ENCODE measurements at places on chromosomes 3 and 15.

GRCh38 chr3:14540821-14541385 lies 761 bp upstream of the GRIP2 start:
- DNase-seq: no peak

GRCh38 chr3:9384141-9384828 lies 13.1 kb upstream of the SETD5 start:
- no peak for DNase-seq

- DNase-seq: no peak
Observed at GRCh38 chr3:16124636-16125035, 49.8 kb upstream of the GALNT15 start.

GRCh38 chr15:33218071-33218491 lies 23.6 kb upstream of the FMN1 start:
- DNase-seq: no peak

GRCh38 chr3:35857004-35857403 lies 217.7 kb downstream of the ARPP21 start:
- DNase-seq: no peak

DNA sequence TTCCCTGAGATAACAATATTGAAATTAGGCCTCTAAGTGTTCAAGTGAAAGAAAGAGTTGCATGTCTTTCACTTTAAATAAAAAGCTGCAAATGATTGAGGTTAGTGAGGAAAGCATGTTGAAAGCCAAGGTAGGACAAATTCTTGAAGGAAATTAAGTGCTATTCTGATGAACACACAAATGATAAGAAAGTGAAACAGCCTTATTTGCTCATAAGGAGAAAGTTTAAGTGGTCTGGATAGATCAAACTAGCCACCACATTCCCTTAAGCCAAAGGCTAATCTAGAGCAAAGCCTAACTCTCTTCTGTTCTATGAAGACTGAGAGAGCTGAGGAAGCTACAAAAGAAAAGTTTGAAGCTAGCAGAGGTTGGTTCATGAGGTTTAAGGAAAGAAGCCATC lies 36.1 kb downstream of the CRTC3 start:
- no peak for DNase-seq

DNA sequence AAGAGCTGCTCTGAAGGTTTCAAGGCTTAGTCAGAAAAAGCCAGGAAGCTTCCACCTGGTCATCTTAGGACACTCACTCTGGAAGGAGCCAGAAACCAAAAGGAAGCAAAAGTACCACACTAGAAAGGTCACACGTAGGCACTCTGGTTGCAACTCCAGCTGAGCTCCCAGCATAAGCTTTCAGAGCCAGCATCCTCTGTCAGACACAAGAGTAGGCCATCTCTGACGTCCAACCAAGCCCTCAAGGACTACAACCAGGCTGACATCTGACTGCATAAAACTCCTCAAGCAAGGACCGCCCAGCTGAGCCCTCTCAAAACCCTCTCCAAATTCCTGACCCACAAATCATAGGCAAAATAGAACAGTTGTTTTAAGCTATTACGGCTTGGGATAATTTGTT lies 12.8 kb downstream of the SH3BP5 start:
- no peak for DNase-seq

DNA sequence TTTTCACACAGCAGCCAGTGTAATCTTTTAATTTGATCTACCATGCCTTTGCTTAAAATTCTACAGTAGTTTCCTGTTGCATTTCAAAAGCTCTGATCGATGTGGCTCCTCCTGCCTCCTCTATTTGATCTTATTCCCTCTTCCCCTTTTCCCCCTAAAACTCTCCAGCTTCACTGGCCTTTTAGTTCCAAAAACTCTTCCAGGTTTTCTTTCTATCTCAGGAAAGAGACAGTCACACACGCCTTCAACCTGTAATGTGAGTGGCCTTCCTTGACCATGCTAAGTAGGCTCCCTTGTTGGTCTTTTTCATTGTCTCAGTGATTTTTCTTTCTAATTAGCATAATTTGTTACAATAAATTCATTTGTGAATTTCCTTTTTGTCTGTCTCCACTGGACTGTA lies 985 bp downstream of the TEX9 start:
- DNase-seq: no peak

GRCh38 chr15:81484086-81484955 lies 110.3 kb upstream of the TMC3 start:
- no peak for DNase-seq

GRCh38 chr3:23671851-23672589 lies 133.7 kb upstream of the UBE2E1 start:
- DNase-seq: no peak

DNA sequence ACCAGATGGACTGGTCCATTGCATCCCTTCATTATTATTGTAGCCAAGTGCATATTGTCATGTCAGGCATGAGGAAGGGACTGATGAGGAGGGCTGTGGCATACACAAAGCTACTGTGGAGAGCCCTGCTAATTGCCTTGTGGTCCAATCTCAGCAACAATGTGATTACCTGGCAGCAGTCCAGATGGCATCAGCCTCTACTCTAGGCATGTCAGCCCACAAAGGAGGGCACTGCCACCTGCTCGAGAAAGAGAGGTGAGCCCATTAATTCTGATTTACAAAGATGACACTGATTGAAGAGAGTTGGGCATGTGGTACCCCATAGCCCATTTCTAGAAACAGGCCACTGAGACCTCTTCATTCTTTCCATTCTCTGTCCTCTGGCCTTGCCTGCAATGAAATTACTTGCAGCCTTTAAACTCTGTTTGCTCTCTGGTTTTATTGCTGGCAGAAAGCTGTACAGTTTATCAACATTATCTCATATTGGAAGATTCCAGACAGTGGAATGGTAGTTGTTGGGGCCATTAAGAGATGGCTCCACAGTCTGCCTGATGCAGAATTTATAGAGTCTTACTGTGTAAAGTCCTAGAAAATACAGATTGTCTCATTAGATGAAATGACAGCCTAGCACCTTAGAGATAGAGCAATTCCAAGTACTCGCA lies 307.7 kb downstream of the ARPP21 start:
- peak; percentile 56 for DNase-seq

DNA sequence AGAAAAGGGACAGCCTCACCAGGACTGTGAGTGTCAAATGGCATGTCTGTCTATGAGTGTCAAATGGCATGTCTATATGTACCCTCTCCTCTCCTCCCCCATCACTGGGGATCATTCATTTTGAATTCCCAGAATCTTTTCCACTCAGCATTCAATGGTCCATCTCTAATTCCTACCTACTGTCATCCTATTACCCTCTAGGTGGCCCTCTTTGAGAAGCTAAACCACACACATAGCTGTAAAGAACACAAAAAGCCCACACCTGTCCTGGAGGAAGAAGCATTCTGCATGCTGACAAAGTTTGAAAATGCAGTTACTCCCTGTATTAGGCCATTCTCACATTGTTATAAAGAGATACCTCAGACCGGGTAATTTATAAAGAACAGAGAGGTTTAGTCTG lies 46.2 kb upstream of the PYDC2 start:
- DNase-seq: no peak

DNA sequence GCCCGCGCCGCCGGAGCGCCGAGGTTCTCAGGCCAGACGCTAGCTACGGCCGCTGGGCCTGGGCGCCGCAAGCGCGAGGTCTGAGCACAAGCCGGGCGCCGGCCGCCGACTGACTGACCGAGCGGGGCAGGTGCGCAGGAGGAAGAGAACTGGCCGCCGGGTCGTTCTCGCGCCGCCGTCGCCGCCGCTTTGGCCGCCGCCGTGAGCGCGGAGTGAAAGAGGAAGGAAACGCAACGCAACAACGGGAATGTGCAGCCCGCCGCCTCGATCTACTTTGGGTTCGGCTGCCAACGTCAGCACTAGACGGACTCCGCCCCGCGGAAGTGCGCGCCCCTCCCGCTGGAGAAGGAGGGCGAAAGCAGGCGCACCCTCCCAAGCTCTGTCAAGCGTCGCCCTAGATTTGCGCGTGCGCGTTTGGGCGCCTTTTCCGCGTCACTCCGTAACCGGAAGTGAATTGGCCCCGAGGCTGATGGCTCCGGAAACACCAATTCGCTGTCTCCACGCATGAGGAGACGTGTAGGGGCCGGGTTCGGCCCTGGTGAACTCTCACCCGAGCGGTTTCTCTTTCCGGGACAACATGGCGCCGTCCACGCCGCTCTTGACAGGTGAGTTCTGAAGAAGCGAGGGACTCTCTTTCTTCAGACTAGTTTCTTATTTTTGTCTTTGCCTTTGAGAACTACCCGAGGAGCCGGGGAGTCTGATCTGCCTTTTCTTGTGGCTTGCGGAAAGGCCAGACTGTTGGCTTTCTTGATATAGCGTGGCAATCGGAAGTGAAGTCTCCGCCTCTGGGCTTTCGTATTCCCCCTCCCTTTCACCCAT lies at the start of the genes EIF2A and SERP1:
Gene EIF2A, plus strand, starts transcription at position 562 of the 819 bp plus-strand sequence. Its CDS starts 16 bp downstream, at position 578.
Gene SERP1, minus strand, starts transcription at position 271 of the 819 bp plus-strand sequence. CDS start 361 bp downstream, outside the sequence.
- DNase-seq: peak; percentile 98

DNA sequence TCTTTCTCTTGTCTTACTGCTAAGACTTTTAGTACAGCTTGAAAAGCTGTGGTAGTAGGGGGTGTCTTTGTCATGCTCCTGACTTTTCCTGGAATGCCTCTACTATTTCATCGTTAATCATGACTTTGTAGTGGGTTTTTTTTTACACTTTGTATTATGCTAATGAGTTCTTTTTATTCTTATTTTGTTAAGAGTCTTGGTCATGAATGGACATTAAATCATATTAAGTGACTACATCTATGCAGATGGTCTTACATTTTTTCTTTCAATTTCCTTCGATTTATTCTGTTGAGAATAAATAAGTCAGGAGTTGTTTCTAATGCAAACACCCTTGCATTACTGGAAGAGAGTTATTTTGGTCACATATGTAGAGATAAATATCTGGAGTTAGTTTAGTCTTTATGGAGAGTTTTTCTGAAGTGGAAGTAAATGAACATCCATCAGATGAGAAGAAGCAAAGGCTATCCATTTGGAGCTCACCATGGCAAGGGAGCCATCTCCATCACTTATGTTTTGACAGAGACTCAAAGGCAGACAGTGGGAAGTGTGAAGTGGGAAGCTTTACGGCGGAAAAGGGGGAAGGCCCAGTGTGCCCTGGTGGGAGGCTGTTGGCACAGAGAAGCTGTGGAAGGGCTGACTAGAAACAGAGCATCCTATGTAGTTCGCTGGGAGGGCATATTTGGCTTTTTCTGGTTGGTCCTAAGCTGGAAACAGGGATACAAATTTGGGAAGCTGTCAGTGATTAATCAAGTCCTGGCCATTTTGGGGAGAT lies 73.1 kb upstream of the PRR23E start:
- no peak for DNase-seq

DNA sequence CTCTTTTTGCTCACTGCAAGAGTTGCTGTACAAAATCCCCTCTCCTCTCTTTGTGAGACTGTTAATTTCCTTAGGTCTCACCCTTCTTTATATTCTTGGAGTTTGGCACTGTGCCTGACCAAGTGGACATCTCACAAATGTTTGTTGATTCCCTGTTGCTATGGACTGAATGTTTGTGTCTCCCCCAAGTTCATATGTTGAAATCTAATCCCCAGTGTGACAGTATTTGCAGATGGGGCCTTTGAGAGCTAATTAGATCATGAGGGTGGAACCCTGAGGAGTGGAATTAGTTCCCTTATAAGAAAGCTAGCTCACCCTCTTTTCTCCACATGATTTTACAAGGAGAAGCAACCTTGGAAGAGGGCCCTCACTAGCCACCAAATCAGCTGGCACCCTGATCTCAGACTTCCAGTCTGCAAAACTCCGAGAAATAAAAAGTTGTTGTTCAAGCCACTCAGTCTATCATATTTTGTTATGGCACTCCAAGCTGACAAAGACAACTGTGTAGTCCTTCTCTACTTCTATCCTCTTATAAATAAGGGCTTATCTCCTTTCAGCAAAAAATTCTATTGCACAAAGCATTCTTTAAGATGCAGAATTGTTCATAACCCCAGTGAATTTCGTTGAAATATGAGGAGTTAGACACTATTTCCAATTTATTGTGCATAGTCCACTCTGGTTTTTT lies 65.5 kb upstream of the NPHP3 start:
- peak; percentile 11 for DNase-seq

DNA sequence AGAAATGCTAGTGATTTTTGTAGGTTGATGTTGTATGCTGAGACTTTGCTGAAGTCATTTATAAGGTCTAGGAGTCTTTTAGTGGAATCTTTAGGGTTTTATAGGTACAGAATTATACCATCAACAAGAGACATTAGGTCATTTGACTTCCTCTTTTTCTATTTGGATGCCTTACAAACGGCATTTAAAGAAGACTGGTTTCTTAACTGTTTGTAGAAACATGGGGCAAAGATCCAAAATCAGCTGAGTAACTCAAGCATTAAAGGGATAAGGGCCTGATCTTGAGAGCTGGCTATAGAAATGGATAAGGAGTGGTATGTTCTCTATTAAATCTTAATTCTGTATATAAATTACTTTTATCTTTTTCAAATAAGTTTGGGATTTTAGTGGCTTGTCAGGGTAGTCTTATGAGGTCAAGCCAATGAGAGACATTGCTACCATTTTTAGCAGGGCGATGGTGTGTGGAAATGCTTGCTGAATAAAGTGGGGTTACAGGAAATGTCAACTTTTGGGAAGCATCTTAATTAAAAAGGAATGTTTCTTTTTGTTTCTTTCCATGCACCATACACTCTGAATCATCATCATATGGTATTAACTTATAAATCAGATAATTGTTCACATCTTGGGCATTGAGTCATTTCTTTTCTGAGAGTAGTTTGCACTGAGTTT lies 197.7 kb upstream of the GBE1 start:
- DNase-seq: no peak

DNA sequence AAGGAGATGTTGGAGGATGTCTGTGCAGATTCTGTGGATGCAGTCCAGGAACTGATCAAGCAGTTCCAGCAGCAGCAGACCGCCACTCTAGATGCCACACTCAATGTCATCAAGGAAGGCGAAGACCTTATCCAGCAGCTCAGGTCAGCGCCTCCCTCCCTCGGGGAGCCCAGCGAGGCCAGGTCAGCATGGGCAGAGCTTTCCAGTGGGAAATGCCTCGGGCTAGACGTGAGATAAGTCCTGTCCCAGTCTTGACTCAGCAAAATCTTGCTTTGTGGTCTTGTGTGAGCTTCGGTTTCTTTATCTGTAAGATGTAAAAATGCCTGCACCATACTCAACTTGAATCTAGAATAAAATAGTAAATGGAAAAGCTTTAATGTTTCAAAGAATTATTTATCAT lies 335.1 kb upstream of the UMPS start:
- DNase-seq: no peak

- no peak for DNase-seq
Observed at GRCh38 chr15:40825661-40826422, 2.7 kb downstream of the PPP1R14D start.

DNA sequence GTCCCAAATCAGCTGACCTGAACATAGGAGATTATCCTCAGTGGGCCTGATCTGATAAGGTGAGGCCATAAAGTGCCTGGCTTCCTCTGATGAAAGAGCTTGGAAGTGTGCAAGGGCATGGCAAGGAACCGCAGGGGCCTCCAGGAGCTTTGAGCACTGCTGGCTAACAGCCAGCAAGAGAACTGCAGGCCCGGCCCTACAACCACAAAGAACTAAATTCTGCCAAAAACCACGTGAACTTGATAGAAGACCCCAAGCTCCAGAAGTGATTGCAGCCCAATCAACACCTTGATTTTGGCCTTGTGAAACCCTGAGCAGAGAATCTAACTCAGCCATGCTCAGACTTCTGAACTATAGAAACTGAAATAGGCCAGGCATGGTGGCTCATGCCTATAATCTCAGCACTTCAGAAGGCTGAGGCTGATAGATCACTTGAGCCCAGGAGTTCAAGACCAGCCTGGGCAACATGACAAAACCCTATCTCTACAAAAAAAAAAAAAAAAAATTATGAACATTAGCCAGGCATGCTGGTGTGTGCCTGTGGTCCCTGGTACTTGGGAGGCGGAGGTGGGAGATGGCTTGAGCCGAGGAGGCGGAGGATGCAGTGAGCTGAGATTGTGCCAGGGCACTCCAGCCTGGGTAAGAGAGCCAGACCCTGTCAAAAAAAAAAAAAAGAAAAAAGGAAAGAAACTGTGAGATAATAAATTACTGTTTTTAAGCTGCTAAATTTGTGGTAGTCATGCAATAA lies 7.7 kb upstream of the DIS3L start:
- DNase-seq: no peak
